ENCODE measurements at places on chromosomes 11 and 22. TPM values are rescaled to one million over a fixed set of nuclear protein-coding genes. Genes with fewer than 3 reads are reported as not detected.

Gene SCARF2
- 50.5 TPM for total RNA-seq

DNA sequence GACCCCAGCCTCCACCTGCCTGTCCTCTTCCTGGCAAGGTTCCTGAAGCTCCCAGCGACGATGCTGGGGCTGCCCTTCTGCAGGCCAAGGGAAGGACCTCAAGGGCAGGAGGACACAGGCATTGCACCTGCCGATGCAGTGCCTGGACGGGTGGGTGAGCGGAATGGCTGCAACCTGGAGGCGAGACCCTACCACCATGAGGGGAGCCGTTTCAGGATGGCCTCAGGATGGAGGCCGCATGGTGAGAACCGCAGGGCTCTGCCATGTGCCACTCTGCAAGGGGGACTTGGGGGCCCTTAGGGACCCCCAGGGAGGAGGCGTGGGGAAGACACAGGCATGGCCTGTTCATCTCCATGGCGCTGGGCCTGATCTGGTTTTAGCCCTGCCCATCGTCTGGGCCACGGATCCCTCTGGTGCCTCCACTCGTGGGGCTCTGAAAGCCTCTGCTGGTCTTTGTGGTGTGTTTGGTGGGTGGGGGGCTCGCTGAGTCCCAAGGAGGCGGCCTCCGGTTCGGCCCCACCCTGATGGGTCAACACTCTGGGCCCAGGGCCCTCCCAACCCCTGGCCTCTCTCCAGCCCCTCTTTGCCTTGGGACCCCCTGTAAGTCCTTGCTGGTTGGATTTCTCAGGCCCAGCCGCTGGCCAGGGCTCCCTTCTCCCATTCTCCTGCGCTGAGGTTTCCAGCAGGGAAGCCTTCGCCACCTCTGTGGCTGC lies 1.3 kb upstream of the LSP1 start:
- no peak for DNase-seq

Gene PKNOX2
- total RNA-seq, result not detected

DNA sequence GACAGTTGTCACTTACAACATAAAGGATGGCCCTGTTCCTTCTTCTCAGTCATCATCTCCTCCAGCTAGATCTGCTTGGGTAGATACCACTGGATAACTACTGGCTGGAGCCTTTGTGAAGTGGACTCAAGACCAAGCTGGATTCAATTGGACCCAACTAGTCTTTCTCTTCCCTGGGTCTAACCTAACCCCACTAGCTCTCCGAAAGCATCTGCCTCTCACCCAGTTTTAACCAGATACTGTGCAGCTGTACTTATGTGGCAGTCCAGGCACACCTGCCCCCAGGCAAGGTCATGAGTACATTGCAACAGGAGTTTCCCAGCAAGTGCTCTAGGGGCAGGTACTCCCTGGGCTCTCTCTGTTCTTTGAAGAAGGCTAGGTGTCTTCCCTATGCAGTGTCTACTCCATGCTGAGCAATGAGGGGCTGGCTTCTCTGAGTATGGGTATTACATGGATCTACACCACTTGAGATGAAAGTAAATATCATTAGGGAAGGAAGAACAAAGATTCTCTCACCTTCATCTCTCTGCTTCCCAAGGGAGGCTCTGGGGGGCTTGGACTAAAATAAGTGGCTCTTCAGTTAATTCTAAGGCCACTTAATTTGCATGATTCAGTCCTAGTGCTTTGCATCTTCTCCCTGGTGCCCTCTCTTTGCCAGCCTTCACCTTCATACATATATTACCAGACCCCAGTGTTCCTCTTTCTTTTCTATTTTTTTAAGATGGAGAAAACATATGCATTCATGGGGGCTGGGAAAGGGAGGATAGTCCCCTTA lies 236.1 kb downstream of the NXPE2 start:
- DNase-seq, result no peak

- no peak for DNase-seq
Observed at GRCh38 chr11:125425601-125426000, 70.5 kb downstream of the FEZ1 start.

DNA sequence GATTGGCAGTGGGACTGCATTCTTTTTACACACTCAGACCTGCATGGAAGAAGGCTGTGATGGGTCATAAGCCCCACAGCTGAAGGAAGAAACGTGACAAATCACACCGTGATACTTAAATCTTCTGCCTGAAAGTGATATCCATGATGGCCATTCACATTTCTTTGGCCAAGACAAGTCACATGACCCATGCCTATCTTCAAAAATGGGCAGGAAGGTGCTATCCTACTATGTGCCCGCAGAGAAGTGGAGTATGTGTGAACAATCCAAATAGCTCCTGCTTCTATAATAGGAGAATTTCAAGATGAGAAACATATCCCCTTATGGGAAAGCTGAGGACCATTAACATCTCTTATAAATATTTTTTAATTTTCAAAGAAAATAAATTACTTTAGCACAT lies 56.6 kb upstream of the TEAD1 start:
- DNase-seq, result no peak

DNA sequence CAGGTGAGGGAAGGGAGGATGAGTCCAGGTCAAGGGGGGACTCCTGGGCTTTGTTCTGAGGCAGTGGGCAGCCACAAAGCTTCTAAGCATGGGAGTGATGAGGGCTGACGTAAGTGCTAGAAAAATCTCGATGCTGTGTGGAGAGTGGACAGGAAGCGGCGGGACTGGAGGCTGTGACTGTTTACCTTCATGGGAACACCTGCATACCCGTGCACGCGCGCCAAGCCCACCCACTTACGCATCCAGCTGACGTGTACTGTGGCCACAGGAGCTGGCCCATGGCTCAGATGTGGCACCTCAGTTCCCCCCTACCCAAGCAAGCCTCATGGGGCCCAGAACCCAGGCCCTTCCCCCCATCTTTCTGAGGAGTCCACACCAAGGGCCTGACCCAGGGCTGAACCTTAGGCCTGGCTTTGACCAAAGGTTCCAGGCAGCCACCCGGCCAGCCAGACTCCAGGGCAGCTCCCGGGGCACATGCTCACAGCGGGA lies 14.0 kb downstream of the MYRF start:
- no peak for DNase-seq

Gene APOL5
- total RNA-seq, result not detected

GRCh38 chr11:115300660-115301428 lies 203.4 kb downstream of the CADM1 start:
- no peak for DNase-seq

DNA sequence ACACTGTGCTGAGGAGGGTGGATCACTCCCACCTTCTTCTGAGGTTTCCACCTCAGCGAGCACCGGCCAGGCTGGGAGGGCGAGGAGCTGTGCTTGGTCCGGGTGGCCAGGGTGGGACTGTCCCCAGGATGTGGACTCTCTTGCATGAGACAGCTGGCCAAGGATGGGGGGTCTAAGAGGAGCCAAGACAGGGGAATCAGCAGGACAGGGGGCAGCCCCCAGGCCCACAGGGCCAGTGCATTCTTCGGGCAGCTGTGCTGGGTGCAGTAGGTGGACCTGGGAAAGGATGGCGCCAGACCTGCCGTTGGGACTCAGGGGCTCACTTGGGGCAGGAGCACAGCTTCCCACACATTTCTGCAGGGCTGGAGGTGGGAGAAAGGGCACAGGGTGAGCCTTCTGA lies 9.5 kb downstream of the APOBEC3A start:
- no peak for DNase-seq

Gene FADD
- 147 TPM for total RNA-seq

DNA sequence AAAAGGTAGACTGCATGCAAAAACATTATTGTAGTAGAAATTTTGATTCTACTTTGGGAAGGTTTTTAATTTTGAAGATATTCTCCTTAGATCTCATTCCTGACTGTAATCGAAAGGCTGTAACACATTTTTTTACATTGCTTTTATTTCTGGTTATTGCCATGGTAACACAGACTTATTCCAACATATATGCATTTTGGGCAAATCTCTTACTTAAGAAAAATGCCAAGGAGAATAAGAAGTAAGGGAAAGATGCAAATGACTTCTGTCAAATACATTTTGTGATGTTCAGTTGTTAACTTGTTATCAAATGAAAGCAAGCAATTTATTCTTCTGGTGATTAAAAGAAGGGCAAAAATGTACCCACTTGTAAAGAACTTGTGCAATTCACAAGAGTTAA lies 267.5 kb downstream of the AASDHPPT start:
- DNase-seq, result no peak

DNA sequence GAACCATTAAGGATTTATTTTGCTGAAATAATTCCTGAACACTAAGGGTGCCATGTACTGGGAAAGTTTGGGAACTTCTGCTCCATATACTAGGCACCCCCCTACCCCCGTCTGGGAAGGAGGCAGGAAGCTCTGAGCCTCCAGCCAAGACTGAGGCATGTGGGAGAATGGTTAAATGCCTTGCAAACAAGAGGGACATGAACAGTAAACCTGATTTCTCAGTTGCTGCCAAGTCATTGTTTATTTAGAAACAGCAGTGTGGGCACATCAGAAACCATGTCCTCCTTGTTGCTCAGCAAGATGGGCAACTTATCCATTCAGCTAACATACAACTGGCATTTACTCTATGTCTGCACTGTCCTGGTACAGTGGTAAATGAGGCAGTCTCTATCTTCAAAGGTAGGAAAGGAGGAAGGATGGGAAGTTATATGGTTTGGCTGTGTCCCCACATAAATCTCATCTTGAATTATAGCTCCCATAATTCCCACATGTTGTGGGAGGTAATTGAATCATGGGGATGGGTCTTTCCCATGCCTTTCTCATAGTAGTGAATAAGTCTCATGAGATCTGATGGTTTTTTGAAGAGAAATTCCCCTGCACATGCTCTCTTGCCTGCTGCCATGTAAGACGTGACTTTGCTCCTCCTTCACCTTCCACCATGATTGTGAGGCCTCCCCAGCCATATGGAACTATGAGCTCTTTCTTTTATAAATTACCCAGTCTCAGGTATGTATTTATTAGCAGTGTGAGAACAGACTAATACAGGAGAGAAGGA lies 459.1 kb downstream of the MIAT start:
- DNase-seq, result no peak

DNA sequence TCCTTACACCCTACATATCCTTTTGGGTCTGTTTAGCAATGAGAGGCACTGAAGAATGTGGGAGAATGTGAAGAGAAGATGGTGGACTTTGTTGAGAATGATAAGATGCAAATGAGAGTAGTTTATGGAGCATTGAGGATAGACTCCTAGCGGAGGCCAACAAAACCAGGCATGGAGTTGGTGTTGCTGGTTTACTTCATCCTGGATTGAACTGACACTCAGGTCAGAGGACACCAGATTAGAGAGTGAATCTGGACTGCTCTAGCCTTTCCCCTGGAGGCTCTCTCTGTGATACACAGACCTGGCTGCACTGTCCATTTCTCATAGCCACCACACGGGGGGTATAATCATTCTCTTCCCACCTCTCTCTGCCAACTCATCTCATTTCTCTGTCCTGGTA lies 98.7 kb downstream of the MICAL2 start:
- no peak for DNase-seq

DNA sequence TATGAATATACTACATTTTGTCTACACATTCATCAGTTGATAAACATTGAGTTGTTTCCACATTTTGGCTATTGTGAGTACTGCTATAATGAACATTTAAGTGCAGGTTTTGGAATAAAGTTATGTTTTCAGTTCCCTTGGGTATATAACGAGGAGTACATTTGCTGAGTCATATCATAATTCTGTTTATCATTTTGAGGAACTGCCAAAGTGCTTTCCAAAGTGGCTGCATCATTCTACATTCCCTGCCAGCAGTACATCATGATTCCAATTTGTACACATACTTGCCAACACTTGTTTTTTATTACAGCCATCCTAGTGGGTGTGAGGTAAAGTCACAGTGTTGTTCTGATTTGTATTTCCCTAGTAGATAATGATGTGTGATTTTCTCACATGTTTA lies 1458.6 kb upstream of the TENM4 start:
- no peak for DNase-seq

DNA sequence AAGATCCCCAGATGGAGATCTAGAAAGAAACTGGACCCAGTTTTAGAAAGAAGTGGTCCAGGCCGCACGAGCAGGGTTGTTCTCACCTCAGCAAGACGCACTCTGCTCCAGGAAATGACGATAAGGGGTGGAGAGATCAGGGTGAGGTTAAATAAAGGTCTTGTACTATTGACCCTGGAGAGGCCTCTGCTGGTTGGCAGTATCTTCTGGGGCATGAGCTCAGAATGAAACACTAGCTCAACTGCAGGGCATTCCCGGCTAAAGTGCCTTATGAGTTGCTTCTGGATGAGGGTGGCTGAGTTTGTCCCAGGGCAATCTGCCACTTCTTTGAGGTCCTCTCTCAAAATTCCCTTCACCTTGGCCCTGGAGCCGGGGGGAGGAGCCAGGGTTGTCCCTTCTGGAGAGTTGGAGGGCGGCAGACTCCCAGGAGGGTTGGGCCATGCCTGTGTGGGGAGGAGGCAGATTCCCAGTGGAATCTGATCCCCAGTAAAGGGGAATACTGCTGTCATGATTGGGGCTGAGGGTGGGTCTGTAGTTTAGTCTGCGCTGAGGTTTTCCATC lies 10.9 kb downstream of the USP2 start:
- DNase-seq, result no peak

DNA sequence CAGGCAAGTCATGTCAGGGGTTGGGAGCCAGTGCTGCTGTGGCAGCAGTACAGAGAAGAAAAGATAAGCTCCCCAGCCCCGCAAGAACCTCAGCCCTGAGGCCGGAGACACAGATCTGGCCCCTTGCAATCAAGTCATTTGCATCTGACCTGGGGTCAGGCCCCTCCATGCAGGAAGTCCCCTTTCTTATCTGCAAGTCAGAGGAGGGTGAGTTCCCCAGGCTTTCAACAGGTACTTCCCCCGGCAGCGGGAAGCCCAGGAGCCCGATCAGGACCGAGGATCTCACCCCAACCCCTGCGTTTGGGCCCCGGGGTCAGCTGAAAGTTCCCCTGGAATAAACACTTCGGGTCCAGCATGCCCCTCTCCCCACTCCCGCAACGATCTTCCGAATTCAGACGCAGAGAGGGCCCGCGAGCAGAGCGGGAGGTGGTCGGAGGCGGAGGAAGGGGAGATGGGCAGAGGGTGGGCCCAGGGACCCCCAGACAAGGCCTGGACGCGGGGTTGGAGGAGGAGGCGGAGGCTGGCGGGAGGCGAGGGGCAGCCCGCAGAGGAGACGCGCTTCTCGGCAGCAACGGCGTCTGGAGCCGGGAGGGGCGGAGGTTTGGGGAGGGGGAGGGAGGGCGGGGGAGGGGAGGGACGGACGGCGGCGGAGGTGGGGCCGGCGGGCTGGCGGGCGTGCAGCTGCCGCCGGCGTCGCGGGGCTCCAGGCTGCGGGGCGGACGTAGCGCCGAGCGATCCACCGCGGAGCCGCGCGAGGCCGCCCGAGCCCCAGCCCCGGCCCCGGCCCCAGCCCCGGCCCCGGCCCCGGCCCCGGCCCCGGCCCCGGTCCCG lies at the start of gene TSPAN18:
TSPAN18 (plus strand) TSS at position 680 of the 831 bp plus-strand sequence. CDS start 179,455 bp downstream, outside the sequence.
- DNase-seq, result no peak

GRCh38 chr11:22559416-22559815 lies 66.2 kb downstream of the FANCF start:
- DNase-seq, result no peak

Gene TUBA8
- total RNA-seq, result 0.91 TPM

Gene OR2D2
- not detected for total RNA-seq

- no peak for DNase-seq
Observed at GRCh38 chr22:50072714-50073538, 12.3 kb downstream of the MLC1 start.

Data from SJSA1 (cell line).